ENCODE measurements at places on chromosomes 11 and 22.
A peak's percentile ranks its signal among the peaks of the same experiment; 100 is the strongest.

DNA sequence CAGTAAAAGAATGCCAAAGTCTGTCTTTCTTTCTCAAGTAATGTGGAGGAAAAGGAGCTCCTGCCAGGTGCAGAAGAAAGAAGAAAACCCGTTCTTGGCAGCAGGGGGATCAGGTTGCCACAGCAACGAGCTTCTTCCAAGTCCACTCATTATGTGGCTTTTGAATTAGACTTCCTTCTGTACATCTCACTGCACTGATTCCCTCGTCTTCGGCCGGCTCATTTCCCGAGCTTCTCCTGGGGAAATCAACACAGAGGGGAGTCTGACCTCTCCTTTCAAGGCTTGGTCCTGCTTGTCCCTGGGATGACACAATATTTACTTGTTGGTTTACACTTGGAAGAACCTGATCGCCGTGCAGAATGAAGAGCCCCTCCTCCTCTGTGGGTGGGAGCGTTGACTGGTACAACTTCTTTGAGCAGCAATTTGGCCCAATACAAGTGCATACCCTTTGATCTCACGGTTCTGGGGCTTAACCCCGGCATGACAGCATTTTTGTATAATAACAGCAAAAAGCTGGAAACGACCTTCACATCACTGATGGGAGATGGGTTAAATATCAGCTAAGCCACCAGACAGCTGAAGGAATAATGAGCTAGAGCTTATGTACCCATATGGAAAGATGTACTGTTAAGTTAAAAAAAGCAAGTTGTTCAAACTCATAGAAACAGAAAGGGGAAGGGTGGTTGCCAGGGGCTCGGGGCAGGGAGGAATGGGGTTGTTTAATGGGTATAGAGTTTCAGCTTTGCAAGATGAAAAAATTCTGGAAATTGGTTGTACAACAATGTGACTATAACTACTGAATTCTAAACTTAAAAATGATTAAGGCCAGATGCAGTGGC lies 35.4 kb downstream of the MCHR1 start:
- DNase-seq = no peak

DNA sequence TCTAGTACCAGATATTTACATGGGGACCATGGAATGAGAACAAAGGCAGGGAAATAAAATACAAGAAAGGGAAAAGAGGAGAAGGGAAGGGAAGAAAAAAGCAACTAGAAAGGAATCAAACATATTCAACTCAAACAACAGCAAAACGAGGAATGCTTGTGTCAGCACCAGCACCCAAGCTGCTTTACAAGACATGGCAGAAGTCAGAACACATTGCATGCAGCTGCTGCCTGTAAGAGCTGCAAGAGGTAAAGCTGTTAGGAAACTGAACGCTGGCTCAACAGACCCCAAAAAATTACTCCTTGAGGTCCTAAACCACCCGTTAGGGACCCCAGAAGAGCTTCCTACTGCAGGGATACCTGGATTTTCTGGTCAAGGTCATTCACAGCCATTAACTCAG lies 296.9 kb downstream of the OPCML start:
- no peak for DNase-seq

GRCh38 chr11:60710482-60710881 lies 11.1 kb downstream of the MS4A8 start:
- DNase-seq = no peak

DNA sequence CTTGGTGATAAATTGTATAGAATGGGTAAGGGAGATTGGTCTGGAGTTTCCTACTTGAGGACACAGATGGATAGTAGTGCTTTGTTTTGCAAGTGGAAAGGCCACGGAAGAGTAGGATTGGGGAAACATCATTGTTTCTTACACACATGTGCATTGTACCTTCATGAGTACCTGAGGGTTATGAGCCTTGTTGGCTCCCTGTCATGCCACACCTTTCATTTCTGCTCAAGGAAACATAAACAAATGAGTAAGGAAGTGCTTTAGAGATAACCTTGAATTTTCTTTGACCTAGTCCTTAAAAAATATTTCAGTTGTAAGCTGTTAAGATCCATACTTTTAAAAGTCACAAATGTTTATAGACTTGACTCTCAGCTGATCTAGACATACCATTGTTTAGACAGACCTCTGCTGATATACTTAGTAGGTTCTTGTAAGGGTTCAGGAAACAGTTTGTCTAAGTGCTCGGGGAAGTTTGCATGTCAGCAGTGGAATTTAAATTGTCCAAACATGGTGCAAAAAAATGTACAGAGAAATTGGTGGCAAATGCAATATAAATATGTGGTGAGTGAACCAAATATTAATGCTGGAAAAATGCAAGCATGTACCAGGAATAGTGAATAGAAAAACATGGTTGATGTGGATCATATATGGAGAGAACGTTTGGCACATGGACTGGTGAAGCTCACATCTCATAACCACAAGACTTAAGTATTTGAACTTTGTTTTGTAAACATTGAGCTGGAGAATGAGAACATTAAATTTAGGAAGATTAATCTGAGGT lies 40.9 kb downstream of the GAS2 start:
- DNase-seq = no peak

DNA sequence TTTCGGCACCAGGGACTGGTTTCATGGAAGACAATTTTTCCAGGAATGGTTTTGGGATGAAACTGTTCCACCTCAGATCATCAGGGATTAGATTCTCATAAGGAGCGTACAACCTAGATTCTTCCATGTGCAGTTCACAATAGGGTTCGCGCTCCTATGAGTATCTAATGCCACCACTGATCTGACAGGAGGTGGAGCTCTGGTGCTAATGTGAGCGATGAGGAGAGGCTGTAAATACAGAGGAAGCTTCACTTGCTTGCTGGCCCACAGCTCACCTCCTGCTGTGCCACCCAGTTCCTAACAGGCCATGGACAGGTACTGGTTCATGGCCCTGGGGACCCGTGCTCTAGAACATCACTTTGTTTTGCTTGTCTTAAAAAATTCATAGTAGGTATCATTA lies 41.8 kb upstream of the AMPD3 start:
- DNase-seq = no peak

DNA sequence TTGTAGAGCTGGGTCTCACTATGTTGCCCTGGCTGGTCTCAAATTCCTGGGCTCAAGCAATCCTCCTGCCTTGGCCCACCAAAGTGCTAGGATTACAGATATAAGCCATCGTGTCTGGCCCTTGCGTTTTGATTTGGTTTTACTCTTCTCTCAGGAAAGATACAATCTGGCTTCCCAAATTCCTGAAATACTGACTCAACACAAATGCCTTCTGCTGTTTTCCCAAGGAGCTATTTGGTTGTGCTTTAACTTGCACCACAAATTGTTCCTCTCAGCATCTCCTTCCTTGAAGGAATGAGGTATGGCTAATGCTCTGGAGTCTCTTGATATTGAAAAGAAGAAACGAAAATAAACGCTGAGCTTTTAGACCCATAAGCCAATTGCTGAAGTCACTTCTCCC lies 110.0 kb upstream of the PAX6 start:
- no peak for DNase-seq

GRCh38 chr11:125496529-125496857 lies 428 bp upstream of the FEZ1 start:
- no peak for DNase-seq

GRCh38 chr11:73401217-73401923 lies 25.2 kb downstream of the RELT start:
- DNase-seq = no peak

- no peak for DNase-seq
Observed at GRCh38 chr22:39530116-39530515, 2.4 kb downstream of the RPS19BP1 start.

DNA sequence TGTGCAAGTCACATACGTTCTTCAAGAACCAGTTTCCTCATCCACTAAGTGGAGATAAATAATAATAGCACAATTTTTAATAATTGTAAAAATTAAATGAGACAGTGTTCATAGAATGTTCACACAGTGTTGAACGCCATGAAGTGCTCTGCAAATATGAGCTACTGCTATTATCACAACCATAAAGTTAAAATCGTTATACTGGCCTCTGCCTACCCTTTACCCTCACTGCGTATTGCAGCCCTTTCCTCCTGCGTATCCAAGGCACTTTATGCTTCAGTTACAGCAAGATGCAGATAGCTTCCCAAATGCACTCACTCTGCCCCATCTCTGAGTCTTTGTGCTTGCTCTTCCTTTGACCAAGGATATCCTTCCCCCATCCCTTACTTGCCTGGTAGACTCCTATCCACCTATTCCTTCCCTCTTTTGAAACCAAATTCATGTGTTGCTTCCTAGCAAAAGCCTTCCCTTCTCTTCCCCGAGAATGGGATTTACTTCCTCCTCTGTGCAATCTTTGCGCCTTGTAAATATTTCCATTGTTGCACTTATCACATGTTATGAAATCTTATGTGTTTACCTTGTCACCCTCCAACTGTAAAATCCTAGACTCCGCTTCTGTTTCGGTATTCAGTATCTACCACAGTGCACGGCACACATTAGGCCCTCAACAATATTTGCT lies 196.9 kb downstream of the ADAMTS15 start:
- DNase-seq = no peak

- no peak for DNase-seq
Observed at GRCh38 chr11:82398300-82398815, 335.3 kb downstream of the FAM181B start.

DNA sequence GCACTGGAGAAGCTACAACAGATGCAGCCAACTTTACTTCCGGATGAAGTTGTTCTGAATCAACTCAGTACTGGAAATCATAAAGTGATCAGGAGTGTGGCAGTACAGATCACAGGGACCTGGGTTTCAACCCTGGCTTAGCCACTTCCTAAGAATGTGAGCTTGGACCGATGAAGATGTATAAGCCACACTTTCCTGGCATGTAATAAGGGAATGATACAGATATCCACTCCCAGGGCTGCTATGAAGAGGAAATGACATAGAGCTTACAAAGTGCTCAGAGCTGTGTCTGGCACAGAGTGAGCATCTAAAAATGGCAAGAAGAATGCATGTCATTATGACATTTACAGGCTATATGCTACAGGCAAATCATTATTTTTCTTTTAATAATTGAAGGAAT lies 378.7 kb downstream of the NTM start:
- peak; percentile 41 for DNase-seq

- DNase-seq = no peak
Observed at GRCh38 chr11:84799112-84799511, 828.0 kb downstream of the DLG2 start.

- no peak for DNase-seq
Observed at GRCh38 chr11:63736864-63737263, 31.7 kb downstream of the ZFTA start.

- DNase-seq = no peak
Observed at GRCh38 chr11:119700030-119700429, 29.0 kb downstream of the NECTIN1 start.

- DNase-seq = no peak
Observed at GRCh38 chr22:27329131-27329850, 472.3 kb downstream of the MN1 start.

DNA sequence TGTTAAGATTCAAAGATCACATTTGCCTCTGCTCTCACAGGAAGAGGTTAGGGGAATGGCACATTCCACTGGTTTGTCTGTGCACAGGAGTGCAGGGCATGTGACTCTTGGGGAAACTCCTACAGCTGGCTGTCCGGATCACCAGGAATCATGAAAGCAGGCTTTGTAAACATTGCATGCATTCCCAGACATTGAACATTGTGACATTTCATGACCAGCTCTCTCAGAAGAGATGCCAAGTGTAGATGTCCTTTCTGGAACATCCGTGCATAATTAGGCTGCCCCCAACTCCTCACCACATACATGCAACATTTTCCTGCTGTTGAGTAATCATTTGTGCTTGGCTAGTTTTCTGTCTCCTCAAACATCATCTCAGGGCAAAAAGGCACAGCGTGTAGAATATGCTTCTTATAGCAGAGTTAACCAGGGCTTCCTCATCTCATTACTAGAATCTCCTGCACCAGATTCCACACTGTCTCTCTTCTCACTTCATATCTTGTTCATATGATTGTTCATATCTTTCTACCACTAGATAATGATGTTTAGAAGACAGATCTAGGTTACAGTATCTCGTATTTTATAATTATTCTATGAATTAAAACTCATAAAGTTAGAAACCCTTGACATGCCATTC lies 694.7 kb downstream of the NTM start:
- peak; percentile 93 for DNase-seq

All from AG09319 (cell line).